ENCODE measurements at places on chromosomes 7 and 10. TPM values are rescaled to one million over a fixed set of nuclear protein-coding genes. Genes with fewer than 3 reads are reported as not detected.

ADAMTS14 gene
- not detected for total RNA-seq

DRGX gene
- total RNA-seq, result not detected

TIMM23B gene
- 32.3 TPM for total RNA-seq

ECD gene
- 31.3 TPM for total RNA-seq

GIMAP4 gene
- 381 TPM for total RNA-seq

HOXA5 gene
- not detected for total RNA-seq

FUOM gene
- total RNA-seq, result 23.7 TPM

FAM20C gene
- 0.66 TPM for total RNA-seq

CYP2E1 gene
- 1.4 TPM for total RNA-seq

JAKMIP3 gene
- total RNA-seq, result 0.16 TPM

KAZALD1 gene
- total RNA-seq, result not detected

GRCh38 chr7:75924889-75925288, 9.9 kb downstream of the POR start:
- no peaks in the 10 kb centered on the region for H3K27me3 ChIP-seq
- no peaks in the 10 kb centered on the region for H3K36me3 ChIP-seq
- peaks cover 43% of the 10 kb centered on the region for H3K4me1 ChIP-seq
- H3K4me3 ChIP-seq, result no peak overlapping the region
- DNase-seq, result no peak
- H3K27ac ChIP-seq, result no peak overlapping the region

DNA sequence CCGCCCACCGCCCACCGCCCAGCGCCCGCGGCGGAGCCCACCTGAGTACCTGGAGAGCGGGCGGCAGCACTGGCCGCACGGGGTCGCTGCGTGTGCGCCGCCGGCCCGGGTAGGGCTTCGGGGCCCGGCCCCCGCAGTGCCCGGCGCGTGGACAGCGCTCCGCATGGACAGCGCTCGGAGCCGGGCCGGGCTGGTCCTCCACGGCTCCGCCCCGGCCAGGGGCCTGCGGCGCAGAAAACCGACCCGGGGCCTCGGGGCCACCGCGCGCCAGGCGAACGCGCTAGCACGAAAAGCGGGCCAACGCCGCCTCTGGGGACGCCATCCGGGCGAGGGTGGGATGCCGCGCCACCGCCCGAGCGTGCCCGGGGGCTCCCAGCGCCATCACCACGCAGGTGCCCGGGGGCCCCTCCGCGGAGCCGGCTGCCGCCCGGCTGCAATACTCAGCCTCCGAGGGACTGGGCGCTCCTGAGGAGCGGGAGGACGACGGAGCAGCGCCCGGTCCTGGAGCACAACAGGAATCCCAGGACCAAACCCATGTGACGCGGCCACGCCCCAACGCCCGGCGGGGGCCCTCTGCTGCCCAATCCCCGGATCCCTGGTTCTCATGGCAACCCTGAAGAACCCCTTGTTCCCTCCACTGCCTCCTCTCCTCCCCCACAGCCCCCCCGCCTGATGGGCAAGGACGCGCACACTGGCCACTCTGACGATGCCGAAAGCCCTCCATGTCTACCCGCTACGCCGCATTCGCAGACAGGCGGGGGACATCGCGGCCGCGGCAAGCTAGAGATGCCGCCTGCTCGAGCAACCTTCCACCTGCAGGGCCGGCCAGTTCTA, at the start of gene GRB10:
Gene GRB10, minus strand, starts transcription at position 522 of the 834 bp plus-strand sequence. CDS start 50,574 bp downstream, outside the sequence.
- no peak for DNase-seq
- peak within 1 kb of the TSS; percentile 69 for H3K4me3 ChIP-seq
- H3K4me1 ChIP-seq, result peaks cover 16% of the 10 kb centered on the region
- no peaks in the 10 kb centered on the region for H3K36me3 ChIP-seq
- H3K27me3 ChIP-seq, result peaks cover 24% of the 10 kb centered on the region
- H3K27ac ChIP-seq, result peak within 1 kb of the TSS; percentile 23

DNA sequence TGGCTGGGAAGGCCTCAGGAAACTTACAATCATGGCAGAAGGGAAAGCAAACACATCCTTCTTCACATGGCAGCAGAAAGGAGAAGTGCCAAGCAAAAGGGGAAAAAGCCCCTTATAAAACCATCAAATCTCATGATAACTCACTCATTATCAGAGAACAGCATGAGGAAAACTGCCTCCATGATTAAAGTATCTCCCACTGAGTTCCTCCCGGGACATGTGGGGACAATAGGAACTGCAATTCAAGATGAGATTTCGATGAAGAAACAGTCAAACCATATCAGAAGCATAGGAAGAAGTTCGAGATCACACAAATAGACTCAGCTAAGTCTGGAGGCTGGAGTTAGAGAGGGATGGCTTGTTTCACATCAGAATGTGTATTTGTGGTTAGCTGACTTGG, 869.4 kb upstream of the PHF14 start:
- no peak overlapping the region for H3K27ac ChIP-seq
- no peaks in the 10 kb centered on the region for H3K4me1 ChIP-seq
- DNase-seq, result no peak
- H3K36me3 ChIP-seq, result no peaks in the 10 kb centered on the region

DNA sequence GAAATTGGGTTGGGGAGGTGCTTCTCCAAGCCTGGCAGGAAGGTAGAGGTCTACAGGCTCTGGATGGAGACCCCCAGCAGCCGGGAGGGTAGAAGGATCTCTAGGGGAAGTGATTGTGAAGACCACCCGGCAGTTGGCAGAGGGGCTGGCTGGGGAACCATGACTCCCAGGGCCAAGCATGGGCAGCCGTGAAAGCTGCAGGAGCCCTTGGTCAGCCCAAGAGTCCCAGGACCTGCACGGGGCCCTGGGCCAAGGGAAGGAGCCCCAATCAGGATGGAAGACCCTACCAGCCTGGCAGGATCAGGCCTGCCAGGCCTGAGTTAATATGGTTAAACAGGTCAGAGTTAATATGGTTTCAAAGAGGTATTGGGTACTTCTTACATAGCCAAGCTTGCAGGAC, 126.3 kb upstream of the NANOS1 start:
- no peak overlapping the region for H3K4me3 ChIP-seq
- H3K4me1 ChIP-seq, result no peaks in the 10 kb centered on the region
- no peaks in the 10 kb centered on the region for H3K36me3 ChIP-seq
- H3K27ac ChIP-seq, result no peak overlapping the region

GRCh38 chr7:2444476-2444875, 31.7 kb downstream of the GRIFIN start:
- no peaks in the 10 kb centered on the region for H3K27me3 ChIP-seq
- no peak overlapping the region for H3K27ac ChIP-seq
- H3K36me3 ChIP-seq, result peaks cover 8% of the 10 kb centered on the region
- no peaks in the 10 kb centered on the region for H3K4me1 ChIP-seq
- DNase-seq, result no peak

DNA sequence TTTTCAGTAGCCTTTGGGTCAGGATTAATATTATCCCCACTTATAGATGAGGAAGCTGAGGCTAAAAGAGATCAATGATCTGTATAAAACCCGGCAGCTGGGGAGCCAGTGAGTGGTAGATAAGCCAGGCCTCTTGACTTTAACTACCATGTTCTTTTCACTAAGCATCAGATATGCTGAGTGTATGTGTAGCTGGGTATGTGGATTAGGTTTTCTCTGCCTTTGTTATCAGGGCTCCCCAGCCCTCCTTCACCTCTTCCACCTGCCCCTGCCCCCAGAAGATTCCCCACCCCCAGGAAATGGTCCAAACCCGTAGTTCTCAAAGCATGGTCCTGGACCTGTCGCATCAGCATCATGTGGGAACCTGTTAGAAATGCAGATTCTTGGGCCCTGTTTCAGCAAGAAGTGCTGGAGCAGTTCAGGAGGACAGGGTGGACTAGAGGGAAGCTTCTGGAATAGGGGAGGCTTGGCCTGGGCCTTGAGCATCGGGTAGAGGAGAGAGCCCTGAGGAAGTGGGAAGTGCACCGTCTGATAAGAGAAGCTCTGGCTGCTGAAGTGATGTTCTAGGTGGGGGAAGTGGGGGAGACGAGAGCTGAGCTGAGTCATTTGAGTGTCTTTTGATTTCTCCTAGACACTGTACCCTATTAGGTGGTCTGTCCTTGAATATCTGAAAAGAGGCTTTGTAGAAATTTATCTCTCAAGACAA, 101.3 kb downstream of the HIF1AN start:
- H3K27ac ChIP-seq, result no peak overlapping the region
- H3K4me1 ChIP-seq, result no peaks in the 10 kb centered on the region
- H3K4me3 ChIP-seq, result no peak overlapping the region
- H3K27me3 ChIP-seq, result peaks cover 25% of the 10 kb centered on the region
- no peak for DNase-seq

GRCh38 chr10:87092376-87092860, 2.2 kb downstream of the GLUD1 start:
- H3K27ac ChIP-seq, result peak overlapping the region; percentile 90
- H3K36me3 ChIP-seq, result peaks cover 3% of the 10 kb centered on the region
- no peaks in the 10 kb centered on the region for H3K27me3 ChIP-seq
- peak overlapping the region; percentile 95 for H3K4me3 ChIP-seq

- DNase-seq, result no peak
- no peak overlapping the region for H3K4me3 ChIP-seq
- no peaks in the 10 kb centered on the region for H3K36me3 ChIP-seq
- peaks cover 3% of the 10 kb centered on the region for H3K4me1 ChIP-seq
- peaks cover 16% of the 10 kb centered on the region for H3K27me3 ChIP-seq
- no peak overlapping the region for H3K27ac ChIP-seq
These were observed 152.3 kb downstream of the EGFR start for GRCh38 chr7:55171157-55171556.

- no peak for DNase-seq
- H3K4me3 ChIP-seq, result no peak overlapping the region
- no peaks in the 10 kb centered on the region for H3K36me3 ChIP-seq
- H3K4me1 ChIP-seq, result no peaks in the 10 kb centered on the region
- peaks cover 37% of the 10 kb centered on the region for H3K27me3 ChIP-seq
- H3K27ac ChIP-seq, result no peak overlapping the region
These were observed 21.2 kb upstream of the SLC35G1 start for GRCh38 chr10:93872375-93873158.

GRCh38 chr7:26346611-26347203, 55.0 kb downstream of the SNX10 start:
- H3K4me1 ChIP-seq, result peaks cover 6% of the 10 kb centered on the region
- peaks cover 18% of the 10 kb centered on the region for H3K36me3 ChIP-seq
- H3K4me3 ChIP-seq, result no peak overlapping the region
- DNase-seq, result no peak
- no peak overlapping the region for H3K27ac ChIP-seq

- no peak for DNase-seq
- no peaks in the 10 kb centered on the region for H3K36me3 ChIP-seq
- H3K27me3 ChIP-seq, result peaks cover 11% of the 10 kb centered on the region
- H3K27ac ChIP-seq, result no peak overlapping the region
These were observed 103.1 kb downstream of the SEMA3C start for GRCh38 chr7:80815733-80816132.

- DNase-seq, result no peak
- H3K27ac ChIP-seq, result no peak overlapping the region
- peaks cover 4% of the 10 kb centered on the region for H3K36me3 ChIP-seq
- no peak overlapping the region for H3K4me3 ChIP-seq
These were observed 8.3 kb downstream of the EBF3 start for GRCh38 chr10:129955601-129956285.

GRCh38 chr10:91787810-91788209, 10.4 kb upstream of the TNKS2 start:
- DNase-seq, result no peak
- H3K36me3 ChIP-seq, result no peaks in the 10 kb centered on the region
- no peak overlapping the region for H3K27ac ChIP-seq
- peaks cover 10% of the 10 kb centered on the region for H3K27me3 ChIP-seq

- no peak overlapping the region for H3K27ac ChIP-seq
- no peaks in the 10 kb centered on the region for H3K4me1 ChIP-seq
These were observed 397.6 kb downstream of the MDFIC start for GRCh38 chr7:115319541-115319940.

- H3K4me3 ChIP-seq, result no peak overlapping the region
- no peak overlapping the region for H3K27ac ChIP-seq
- no peaks in the 10 kb centered on the region for H3K4me1 ChIP-seq
- no peaks in the 10 kb centered on the region for H3K27me3 ChIP-seq
- no peaks in the 10 kb centered on the region for H3K36me3 ChIP-seq
- no peak for DNase-seq
These were observed 62.2 kb downstream of the KCNMA1 start for GRCh38 chr10:77575271-77576006.

DNA sequence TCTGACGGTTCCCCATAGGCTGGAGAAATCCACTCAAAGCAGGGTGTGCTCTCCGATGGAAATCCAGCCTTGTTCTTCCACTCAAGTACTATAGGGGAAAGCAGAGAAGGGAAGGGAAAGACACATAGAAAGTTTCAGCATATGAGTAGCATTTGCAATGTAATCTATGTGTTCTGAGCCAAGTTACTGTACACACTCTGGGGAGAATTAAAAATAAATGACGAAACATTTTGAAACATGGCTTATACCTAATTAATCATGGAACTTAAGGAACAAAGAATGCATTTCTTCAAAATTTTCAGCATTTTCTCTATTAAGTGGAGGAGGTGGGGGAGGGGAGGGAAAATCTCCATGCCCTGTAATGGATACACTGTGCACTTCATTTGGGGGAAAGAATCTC, 198.1 kb upstream of the HABP2 start:
- no peak for DNase-seq
- H3K36me3 ChIP-seq, result no peaks in the 10 kb centered on the region
- no peaks in the 10 kb centered on the region for H3K27me3 ChIP-seq
- no peaks in the 10 kb centered on the region for H3K4me1 ChIP-seq

GRCh38 chr7:94710256-94710655, 54.3 kb upstream of the SGCE start:
- H3K4me3 ChIP-seq, result no peak overlapping the region
- H3K27me3 ChIP-seq, result peaks cover 6% of the 10 kb centered on the region
- DNase-seq, result no peak
- H3K27ac ChIP-seq, result no peak overlapping the region
- H3K4me1 ChIP-seq, result no peaks in the 10 kb centered on the region
- no peaks in the 10 kb centered on the region for H3K36me3 ChIP-seq

DNA sequence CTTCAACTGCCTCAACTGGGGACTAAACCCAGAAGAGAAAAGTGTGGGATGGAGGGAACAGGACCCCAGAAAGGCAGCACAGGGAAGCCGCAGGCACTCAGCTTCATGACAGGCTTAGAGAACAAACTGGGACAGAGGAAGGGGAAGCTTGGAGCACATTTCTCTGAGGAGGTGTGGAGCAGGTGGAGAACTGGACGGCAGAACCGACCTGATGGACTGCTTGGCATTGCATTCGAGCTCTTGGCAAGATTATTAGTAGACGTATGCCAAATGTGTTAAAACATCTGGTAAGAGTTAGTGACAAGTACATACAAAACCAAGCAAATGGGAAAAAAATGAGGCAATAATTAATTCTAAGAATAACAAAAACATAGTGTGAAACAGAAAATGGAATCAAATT, 335.7 kb downstream of the SFMBT2 start:
- H3K4me1 ChIP-seq, result no peaks in the 10 kb centered on the region
- no peak for DNase-seq

DNA sequence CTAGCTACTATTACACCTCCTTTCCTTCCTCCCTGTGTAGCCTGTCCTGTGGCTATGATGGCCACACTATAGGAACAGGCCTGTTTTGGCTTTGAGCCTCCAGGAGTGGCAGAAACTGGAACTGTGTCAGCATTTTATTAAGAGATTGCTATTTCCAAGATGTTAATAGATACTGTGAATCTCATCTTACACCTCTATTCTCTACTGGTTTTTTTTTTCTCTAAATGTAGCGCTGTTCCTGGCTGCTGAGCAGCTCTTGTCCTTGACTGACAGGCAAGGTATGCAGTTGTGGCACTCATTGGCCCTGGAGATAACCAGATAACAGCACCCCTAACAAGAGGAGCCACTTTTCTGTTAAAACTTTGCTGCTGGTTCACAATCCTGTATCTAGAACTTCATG, 119.5 kb downstream of the EXOC4 start:
- peaks cover 14% of the 10 kb centered on the region for H3K36me3 ChIP-seq
- no peak for DNase-seq
- no peaks in the 10 kb centered on the region for H3K27me3 ChIP-seq
- no peak overlapping the region for H3K27ac ChIP-seq
- no peak overlapping the region for H3K4me3 ChIP-seq

- H3K36me3 ChIP-seq, result peaks cover 59% of the 10 kb centered on the region
- peaks cover 40% of the 10 kb centered on the region for H3K4me1 ChIP-seq
- no peak overlapping the region for H3K4me3 ChIP-seq
- DNase-seq, result no peak
These were observed 8.2 kb downstream of the MYO1G start for GRCh38 chr7:44970523-44971051.
